DND-41 (cell line): ENCODE measurements at places on chromosomes 16 and 17.

- no peak for DNase-seq
Measured at GRCh38 chr16:2251296-2252111, at the start of gene ECI1. Gene ECI1 (minus strand): TSS chr16:2251587. CDS start chr16:2251566, 21 bp downstream.

GRCh38 chr17:33085256-33085655, 93.6 kb downstream of the SPACA3 start:
- no peak for DNase-seq

DNA sequence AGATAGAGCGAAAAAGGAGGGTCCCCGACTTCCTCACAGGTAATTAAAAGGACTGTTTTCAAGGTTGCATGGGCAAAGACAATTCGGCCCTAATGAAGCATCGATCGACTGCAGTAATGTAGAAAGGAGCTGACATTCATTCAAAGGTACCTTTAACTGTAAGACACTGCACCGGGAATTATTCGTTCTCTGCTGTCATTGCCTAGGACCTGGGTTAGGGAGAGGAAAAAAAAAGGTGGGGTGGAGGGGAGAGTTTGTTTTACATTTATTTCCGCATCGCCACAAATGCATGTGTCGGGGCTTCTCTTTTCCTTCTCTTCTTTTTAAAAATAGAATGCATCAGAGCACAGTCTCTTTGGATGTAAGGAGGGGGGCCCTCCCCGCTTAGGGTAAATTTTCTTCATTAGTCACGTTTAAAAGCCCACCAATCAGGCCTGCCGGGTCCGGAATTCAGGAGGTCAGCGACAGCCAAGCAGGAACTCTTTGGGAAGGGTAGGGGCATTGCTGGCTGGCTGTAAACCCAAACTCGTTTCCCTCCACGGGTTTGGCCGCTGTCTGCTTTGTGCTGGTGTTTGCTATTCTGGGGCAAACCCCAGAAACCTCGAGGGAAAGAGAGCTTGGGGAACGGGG, 496.2 kb upstream of the ZFHX3 start:
- DNase-seq, result no peak

DNA sequence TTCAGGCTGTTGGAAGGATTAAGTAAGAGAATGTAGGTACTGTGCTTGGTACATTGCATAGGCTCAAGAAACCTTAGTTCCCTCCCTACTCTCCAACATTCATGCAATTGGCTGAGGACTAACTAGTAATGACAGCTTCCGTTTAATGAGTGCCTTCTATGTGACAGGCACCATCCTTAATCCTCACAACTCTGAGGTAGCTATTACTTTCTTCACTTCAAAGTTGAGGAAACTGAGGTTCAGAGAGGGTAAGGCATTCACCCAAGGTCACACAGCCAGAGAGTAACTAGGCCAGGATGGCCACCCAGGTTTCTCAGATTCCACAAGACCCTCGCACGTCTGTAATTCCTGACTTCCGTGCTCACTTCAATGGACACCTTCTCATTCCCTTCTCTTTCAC, 22.2 kb downstream of the UNC119 start:
- DNase-seq, result no peak

DNA sequence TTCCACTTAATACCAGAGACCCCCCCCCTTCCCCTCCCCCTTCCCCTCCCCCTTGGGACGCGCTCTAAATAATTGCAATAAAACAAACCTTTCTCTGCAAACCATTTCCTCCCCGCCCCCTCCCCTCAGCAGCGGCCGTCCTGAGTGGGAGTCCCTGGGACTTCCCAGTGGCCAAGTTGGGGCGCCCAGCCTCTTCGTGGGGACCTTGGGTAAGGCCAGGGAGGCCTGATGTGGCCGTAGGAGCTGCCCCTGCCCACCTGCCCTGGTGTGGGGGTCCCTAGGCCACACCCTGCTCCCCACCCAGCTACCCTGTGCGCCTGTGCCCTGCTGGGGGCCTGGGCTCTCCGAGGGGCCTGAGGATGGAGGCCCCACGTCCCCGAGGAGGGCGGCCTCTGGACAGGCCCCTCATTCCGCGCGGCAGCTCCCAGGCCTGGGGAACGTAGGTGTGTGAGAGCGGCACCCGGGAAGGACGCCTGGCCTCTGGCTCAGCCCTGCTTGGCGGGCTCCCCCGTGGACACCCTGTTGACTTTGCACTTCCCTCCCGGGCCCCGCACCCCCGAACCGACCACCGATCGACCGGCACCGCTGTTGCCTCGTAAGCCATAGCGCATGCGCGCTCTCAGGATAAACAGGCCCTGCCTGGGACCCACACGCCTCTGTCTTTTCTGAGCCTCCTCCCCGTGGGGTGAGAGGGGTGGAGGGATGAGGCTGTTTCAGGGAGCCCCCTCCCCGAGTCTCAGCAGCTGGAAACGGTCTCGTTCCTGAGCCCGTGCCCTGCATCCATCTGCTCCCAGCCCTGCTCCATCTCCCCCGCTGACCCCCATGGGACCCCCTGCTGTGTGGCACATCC, 9.0 kb downstream of the NTHL1 start:
- no peak for DNase-seq

DNA sequence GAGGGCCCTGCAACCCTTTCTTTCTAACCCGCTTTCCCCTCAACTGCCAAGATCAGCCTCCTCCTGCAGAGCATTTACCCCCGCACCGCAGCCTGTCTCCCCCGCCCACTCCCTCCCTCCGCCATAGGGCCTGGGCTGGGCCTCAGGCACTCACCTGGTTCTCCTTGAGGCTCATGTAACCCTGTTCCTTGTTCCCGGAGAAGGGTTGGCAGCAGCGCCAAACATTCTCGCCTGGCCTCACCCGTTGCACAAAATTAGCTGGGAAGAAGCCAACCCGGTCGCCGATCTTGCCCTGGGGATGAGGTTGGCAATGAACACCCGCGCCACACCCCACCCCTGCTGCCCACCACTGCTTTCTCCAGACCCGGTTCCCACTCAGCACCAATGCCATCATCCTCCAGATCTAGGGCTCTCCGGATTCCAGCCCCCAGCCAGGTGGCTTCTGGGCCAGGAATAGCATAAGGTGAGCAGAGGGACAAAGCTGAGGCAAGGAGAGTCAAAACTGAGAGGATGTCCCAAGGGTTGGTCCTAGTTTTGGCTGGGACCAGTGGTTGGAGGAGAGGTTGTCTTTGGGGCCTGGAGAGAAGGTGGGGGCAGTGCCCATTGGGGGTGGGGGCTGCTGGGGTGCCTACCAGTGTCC, 12.8 kb downstream of the STAC2 start:
- DNase-seq, result no peak

DNA sequence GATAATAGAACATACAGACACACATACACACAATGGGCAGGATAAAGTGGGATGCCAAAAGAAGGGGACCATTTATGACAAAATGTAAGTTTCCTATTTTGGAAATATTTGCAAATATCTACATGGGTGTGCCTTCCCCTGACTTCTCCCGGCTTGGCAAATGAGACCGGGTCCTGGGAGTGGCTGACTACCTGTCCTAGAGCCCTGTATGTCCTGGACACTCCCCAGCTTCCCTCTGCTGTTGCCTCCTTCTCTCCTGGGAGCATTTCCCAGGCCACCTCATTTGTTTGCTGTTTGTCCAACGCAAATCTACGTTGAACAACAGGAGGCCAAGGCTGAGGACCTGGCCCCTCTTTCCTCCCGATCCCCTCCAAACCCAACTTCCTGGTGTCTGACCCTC, 16.9 kb downstream of the PECAM1 start:
- DNase-seq, result no peak

DNA sequence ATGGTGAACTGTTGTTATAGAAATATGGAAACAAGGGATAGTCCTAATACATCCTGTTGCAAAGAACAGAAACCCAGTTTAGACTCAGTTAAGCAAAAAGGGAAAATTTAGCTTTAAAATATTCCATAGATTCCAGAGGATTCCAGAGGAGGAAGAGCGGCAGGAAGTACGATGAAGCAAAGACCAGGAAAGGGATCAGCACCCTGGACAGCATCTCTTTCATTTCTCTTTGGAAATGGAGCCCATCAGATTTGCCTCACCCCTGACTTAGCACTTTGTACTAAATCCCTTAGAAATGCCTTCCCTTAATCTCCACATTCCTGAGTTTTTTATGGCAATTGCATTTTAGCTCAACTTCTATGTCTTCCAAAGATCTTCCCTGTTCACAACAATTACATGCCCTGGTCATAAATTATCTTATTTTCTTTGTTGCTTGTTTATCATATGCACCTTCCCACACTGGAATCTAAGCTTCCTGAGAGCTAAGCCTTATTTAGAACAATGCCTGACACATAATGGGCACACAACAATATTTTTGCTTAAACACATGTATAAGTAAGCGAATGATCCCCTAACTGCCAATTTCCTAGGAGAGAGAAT, 150.0 kb upstream of the RBFOX1 start:
- DNase-seq, result peak; percentile 18

GRCh38 chr16:78566397-78567073, 467.1 kb downstream of the WWOX start:
- peak; percentile 71 for DNase-seq

DNA sequence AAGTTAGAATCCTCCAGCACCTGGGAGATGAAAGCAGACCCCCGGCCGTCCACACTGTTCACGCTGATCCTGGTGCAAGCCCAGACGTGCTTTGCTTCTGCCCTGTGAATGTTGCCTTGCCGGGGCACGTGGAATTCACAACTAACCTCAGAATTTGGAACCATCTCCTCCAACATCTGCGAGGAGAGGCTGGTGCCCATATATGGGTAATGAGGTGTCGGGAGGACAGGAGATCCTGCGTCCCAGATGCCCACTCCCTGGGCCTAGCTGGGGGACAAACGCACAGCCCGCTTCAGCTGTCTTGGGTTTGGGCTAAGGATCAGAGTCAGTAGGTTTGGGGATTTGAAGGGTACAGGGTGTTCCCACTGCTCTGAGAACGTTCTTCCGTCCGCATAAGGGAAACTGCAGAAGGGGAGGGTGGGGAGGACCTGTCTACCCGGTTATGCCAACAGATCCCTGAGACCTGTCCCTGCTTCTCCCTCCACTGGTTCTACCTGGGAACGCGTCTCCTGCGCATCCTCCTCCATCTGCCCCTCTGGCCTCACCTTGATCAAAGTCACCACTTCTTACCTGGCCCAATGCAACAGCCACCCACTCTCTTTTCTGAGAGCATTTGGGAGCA, 14.1 kb downstream of the PPL start:
- DNase-seq, result no peak

- no peak for DNase-seq
Measured at GRCh38 chr16:81888520-81889394, 109.7 kb downstream of the PLCG2 start.

GRCh38 chr16:29192329-29193247, 207.7 kb downstream of the LAT start:
- peak; percentile 29 for DNase-seq

GRCh38 chr17:73990290-73990689, 213.2 kb upstream of the RPL38 start:
- DNase-seq, result no peak

- DNase-seq, result no peak
Measured at GRCh38 chr17:807523-808294, 25.6 kb downstream of the MRM3 start.

DNA sequence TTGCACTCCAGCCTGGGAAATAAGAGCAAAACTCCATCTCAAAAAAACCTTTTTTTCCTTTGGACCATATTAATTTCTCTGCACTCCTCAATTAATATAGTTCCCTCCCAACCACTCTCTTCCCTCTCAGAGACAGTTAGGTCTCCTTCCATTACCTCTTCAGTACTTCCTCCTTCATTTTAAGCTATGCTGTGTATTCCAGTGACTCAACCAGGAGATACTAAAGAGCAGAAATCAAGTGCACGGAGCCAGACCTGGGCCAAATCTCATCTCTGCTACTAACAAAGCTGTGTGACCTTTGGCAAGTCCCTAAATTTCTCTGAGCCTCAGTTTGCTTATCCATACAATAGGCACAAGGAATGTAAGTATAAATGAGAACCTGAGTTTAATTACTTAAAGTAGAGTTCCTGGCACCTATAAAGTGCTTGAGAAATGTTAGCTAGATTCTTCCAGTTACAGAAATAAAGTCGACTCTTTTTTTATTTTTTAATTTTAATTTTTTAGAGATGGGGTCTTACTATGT, 8.5 kb downstream of the PECAM1 start:
- no peak for DNase-seq

DNA sequence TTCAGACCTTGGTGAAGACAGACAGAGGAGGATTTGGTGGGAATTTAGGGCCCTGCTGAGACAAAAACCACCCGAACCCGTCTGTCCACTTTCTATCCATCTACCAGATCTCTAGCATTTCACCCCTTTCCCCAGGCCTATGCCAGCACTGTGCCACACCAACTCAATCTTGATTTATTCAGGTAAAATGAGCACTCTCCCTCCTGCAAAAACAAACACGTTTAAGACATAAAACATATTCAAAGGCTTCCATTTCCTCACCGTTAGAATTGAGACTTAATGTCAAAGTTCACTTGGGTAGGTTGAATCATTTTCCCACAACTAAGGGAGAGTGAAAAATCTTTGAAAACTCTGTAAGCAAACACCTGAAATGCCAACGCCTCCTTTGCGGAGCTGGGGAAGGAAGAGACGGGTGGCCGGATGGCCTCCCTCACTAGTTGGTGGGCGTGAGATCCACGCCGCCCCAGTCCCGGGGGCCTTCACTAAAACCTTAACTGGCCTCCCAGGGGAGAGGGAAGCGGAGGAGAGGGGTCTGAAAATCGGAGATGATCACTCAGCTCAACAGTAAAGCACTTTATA, 862 bp downstream of the DCAKD start:
- peak; percentile 58 for DNase-seq

DNA sequence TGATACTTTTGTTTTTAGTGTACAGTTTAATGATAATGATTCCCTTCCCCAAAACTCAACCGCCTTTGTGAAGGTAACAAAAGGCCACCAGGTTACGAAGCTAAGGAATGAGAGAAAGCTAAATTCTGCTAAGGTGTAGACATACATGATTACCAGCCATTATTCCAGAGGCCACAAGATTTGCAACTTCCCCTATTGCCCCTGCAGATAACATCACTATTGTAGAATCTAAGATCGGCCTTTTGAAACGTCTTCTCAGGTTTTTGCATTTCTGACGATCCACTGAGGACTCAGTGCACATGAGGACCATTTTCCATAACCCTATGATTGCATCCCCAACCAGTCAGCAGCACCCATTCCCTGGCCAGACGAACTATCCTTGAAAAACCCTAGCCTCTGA, 33.9 kb upstream of the SNN start:
- no peak for DNase-seq

DNA sequence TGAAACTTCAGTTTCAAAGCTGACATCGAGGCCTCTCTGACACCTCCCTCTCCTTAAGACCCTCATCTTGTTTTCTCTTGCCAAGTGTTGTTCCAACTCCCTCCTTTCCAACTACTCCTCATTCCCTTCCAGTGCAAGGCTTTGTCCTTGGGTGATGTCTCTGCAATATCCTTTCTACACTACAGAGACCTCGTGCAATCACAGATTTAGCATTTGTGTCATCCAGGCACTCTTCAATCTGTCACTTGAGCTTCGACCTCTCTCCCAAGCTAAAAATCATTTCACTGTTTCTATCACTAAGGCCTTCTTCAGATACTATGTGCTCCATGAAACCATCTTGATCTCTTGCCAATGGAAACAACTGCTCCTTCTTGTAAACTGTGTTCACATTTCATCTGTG, 31.6 kb downstream of the TEKT3 start:
- DNase-seq, result no peak

GRCh38 chr17:82963104-82963950, 116.1 kb upstream of the METRNL start:
- DNase-seq, result no peak
